Right ventricle myocardium superior (tissue), 1 donor: ENCODE measurements at places on chromosomes 7 and 10. TPM values are rescaled to one million over a fixed set of nuclear protein-coding genes. Genes with fewer than 3 reads are reported as not detected.

GRCh38 chr10:28111712-28112111, 112.8 kb upstream of the ODAD2 start:
- no peak for DNase-seq

DNA sequence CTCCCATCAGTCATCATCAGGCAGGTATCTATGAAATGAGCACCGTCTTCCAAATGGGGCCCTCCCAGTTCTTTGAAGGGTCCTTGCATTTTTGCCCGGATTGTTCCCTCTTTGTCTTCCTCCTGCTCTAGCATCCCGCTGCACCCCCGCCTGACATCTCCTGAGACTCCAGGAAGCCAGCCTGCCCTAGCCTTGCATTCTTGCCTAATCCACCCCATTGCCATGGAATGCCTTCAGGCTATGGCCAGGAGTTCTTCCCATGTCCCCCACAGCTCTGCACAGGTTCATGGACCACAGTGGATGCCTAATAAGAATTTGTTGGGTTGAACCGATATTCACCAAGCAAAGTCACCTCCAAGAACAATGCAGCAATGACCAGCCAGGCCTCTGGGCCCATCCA, 62.1 kb downstream of the ZMIZ1 start:
- DNase-seq: no peak

DNA sequence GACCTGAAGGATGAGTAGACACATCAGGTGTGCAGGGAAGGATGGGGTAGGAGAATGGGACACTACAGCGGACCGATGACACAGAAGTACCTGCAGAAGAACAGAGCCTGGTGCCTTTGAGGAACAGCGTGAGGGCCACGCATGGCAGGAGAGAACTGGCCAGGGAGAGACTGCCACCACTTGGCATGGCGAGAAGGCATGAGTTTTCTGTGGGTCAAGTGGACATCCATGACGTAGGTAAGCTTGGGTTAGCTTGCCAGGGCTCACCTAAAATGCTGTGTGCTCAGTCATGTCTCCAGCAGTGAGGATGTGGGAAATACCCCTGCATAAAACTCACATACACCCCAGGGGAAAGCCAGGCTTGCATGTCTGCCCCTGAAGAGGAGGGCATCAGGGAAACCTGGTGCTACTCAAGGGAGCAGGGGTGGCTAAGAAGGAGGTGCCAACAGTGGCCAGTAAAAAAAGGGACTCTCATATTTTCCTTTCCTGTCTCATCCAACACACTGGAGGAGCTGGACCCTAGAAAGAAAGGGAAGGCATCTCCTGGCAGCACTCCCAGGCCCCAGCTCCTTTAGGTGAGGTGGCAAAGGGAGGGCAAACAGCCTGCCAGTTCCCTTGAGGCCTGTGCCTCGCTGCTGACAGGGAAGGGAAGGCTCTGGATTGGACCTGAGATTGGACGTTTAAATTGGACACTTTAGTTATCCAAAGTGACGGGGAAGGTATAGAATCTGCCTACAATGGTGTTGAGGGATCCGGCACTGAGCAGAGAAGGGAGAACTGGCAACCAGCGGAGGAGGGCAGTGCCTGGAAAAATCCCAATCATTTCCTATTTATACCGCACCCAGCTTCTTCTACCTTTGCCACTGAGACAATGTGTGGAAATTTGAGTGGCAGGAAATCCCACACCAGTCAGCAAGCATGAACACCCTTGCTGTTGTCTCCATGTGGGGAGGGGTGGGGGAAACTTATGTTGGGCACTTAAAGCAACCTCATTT, 255.7 kb downstream of the GLI3 start:
- DNase-seq: no peak

DNA sequence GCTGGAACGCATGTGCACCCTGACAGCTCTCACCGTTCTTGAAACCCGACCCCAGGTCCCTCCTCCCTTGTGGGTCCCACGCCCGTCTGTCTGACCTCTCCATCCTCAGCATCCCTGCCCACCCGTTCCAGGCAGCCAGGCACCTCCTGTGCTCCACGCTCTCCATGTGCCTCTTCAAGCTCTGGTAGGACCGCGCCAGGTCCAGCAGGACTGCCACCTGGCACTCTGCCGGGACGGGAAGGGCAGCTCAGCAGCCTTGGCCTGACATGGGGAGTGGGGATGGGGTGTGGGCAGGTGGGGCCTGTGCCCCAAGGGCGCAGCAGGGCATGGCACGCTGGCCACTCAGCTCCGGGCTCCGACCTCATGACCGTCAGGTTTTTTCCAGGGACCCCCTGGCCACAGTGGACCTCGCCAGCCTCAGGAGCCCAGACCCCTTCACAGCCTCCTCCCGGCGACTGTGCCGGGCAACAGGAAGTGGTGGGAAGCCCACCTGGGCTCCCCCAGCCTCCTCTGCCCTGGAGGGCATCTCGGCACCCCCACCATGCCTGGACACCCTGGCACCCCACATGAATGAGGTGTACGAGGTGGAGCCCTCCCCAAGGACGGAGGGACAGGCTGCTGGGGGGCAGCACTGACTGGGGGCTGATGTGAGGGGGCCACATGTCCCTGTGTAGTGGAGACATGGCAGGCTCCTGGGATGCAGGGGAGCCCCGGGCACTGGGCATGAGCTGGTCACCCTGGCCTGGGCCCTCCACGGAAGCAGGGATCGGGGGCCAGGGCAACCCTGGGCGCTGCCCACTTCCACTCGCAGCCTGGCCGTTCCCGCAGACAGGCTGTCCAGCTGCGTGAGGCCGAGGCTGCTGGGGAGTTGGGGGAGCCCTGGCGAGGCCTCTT, 25.1 kb upstream of the NKX6-2 start:
- peak; percentile 19 for DNase-seq

Gene DNAJC9
- 7.8 TPM for total RNA-seq
